ENCODE measurements at places on chromosomes 5 and 9. TPM values are rescaled to one million over a fixed set of nuclear protein-coding genes. Genes with fewer than 3 reads are reported as not detected.
A peak's percentile ranks its signal among the peaks of the same experiment; 100 is the strongest.

IL4 gene
- total RNA-seq: not detected

HAVCR2 gene
- total RNA-seq: 8.1 TPM

PAEP gene
- total RNA-seq: not detected

GRCh38 chr5:142618130-142618523 lies 67.8 kb downstream of the FGF1 start:
- DNase-seq: peak; percentile 19
